ENCODE measurements at places on chromosomes 5 and 9.

GRCh38 chr5:59533730-59534108 lies 359.8 kb downstream of the PDE4D start:
- DNase-seq = no peak

DNA sequence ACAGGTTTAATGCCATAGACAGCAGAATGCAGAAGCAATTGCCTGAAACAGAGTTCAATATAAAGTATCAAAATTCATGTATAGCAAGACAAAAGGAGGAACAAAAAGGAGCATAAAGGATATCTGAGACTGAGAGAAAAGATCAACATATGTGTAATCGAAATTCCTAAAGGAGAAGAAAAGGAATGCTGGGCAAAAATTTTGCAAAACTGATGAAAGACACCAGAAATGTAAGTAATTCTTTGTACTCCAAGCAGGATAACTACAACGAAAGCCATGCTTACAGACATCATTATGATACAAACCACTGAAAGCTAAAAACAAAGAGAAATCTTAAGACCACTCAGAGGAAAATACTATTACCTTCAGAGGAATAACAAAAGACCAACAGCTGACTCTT lies 72.8 kb upstream of the MTAP start:
- DNase-seq = no peak

DNA sequence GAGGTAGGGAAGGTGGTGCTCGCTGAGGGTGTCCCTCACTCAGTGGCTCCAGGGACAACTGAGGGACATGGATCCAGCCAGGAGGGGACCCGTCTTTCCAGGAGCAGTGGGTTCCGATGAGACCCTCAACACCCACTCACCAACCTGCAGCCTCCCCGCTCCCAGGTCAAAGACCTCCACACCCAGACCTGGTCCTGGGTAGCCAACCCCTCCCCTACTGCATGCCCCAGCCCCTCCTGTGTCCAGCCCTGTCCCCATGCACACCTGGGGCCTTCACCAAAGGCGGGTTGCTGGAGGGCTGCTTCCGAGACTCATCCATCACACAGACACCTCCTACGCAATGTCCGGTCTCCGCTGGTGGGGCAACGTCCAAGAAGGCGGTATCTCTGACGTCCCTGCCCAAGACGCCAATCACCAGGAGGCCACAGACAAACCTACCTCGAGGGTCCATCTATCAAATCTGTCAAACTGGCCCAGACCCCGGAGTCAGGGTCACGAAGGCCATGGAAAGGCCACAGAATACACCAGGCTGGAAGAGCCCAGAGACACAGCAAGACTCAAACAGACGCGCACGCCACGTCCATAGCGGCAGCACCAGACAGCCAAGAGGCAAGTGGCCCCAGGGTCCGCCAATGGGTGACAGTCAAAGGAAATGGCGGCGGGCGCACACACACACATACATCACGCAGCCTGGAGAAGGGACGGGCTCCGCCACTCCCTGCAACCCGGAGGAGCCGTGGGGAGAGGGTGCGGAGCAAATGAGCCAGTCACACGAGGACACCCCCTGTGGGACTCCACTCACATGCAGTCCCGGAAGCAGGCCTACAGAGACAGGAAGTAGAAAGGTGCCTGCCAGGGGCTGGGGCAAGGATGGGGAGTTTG lies 10.8 kb downstream of the NACC2 start:
- DNase-seq = no peak

- no peak for DNase-seq
These were observed 651.8 kb downstream of the KIF4B start for GRCh38 chr5:155665361-155665760.

DNA sequence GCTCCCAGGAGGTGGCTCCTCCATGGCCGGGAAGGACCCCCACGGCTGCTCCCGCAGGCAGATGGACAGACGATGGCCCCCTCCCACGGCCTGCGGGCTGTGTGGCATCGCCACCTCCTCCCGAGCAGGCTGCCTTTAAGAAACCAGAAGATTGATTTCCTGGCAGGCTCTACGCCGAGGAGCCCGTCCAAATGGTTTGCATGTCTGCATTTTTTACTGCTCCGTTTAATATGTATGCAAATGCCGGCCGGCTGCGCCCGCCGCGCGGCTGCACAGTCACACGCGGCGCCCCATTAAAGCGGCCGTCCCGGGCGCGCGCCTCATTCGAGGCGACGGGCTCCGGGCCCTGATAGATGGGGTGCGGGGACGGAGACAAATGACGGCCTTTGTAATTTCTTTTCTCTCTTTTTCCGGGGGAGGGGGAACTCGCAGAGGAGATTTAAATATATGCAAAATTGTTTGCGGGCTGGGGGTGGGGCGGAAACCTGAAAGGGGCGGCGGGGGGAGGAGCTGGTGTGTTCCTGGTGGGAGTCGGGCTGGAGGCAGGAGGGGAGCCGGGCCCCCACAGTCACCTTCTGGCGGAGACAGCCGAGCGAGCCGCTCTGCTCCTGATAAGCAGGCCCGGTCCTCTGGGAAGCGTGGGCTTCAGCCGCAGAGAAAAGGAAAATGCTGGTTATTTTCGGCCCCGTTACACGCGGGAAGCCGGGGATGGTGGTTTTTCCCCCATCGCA lies 158.7 kb upstream of the IER5L start:
- no peak for DNase-seq

DNA sequence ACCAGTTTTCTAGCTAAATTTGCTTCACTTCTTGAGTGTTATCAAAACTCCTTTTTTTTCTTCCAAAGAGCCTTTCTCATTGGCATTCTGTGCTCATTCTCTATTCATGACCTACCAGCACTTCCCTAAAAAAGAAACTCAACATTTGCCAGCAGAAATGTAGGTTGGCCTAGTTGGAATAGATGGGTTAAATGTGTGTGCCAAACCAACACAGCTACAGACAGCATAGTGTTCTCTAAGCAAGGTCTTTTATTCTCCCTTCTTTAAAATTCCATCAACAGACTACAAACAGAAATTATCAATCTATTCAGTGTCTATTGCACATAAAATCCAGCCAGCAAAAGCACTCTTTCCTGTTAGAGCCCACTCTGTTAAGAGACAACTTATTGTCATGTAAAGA lies 255.8 kb upstream of the PUM3 start:
- no peak for DNase-seq

DNA sequence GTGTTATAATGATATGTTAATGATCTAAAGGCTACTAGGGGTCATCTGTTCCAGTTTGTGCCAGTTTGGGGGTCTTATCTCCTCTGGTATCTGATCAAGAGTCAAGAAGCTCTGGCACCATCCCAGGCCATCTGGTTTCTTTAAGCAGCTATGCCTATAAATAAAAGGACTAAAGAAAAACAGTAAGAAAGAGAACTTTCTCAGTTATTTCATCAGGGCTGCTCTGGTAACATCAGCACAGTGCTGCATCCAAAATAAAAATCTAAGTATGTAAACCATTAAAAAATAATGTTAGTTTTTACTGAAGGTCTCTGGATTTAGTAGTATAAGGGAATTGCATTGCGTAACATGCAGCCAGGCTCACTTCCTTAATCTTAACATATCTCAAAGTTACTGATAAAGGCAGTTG lies 185.0 kb downstream of the NR2F1-AS1 start:
- DNase-seq = no peak

DNA sequence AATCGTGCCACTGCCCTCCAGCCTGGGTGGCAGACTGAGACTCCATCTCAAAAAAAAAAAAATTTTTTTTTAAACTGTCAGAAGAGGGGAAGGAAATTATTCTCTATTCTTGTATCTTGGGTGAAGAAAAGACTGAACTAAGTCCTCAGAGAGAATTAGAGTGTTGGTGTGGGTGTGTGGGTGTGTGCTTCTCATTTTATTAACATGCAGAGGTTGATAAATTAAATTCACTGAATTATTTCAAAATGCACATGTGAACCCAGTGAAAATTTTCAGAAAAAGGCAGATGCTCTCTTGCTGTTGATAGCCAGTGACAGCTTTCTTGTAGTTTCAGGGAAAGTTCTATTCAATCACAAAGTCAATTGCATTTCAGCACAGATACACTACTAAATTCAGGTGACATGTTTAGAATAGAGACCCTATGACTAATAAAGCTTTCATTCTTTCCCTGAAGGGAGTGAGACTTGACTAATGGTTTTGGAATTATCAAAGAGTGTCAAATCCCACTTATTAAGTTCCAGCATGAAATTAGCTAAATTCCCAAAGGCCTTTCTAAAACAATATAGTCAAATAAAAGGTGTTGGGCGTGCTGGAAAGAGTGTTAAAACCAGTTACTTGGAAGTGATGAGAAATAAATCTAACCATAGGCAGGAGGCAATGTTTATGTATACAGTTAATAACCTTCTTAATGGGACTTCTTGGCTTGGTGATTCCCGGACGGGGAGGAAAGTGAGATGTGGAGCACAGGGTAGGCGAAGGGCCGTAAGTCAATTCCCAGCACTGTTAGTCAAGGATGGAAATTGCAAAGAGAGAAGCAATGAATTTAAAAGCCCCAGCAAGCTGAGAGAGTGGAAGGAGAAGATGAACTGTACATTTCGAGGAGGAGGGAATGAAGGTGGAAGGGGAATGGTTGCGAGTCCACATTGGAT lies 103.2 kb upstream of the SPATA31D4 start:
- DNase-seq = no peak

GRCh38 chr9:34045903-34046302 lies 2.8 kb downstream of the UBAP2 start:
- no peak for DNase-seq

GRCh38 chr5:105982526-105982925 lies 1688.2 kb downstream of the EFNA5 start:
- DNase-seq = no peak

DNA sequence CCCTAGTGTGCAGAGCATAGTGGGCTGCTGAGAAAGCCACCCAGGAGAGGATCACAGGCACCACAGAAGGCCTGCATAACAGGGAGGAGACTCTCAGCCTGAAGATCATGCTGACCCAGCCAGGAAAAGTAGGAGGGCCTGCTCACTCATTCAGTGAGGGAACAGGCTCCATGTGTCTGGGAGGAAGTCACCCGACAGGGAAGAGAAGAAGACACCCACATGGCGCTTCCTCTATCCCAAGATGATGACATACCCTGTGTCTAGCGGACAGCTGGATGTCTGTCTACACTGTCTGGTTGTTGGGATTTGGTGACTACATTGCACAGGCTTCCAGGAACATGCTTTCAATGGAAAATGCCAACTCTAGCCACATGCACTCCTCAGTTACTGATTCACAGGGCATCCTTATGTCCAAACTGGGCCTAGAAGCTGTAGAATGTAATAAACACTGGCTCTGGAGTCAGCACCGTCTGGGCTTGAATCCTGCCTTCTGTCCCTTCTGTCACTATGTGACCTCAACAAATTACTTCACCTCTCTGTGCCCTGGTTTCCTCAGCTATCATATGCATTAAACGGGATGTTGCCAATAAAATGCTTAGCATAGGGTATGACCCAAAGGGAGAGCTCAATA lies 47.6 kb downstream of the KLHL3 start:
- DNase-seq = no peak

GRCh38 chr5:91101600-91102379 lies 281.3 kb downstream of the ARRDC3 start:
- DNase-seq = no peak

DNA sequence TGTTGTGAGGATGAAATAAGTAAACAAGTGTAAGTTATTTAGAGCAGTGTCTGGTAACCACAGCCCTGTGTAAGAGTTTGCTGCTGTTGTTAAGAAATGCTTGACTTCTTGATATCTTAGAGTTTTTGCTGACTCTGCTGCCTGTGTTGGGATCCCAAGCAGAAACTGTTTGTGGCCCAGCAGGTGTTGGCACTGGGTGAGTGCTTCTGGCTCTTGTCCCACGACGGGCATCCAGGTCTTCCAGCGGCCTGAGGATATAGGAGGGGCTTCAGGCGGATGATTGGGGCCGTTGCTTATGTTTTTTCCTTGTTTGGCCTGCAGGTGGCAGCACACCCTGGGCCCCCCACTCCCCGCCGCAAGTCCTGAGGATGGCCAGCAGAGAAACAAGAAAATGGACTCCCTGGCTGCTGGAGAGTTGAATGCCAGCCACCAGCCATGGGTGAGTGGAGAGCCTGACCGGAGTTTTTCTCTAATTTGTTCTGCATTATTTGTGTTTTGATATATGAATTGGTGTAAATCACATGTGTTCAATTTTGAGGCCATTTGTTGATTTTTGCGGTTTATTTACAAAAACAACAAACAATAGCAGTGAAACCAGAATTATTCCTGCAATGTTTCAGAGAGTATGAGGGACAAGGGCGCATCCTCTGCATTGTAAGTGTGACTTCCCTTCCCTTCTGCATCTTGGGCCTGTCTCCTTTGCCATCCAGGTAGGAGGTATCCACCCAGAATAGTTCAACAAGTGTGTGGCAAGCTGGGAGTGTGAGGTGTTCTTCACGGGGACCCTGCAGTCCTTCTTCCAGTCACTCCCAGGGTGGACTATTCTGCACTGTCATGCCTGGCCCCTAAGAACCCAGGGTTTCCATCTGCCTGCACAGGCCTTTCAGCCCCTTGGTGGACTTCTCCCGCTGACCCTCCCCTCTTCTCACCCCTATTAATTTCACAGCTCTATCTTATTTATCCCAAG lies 50.3 kb downstream of the SLC22A5 start:
- DNase-seq = no peak

GRCh38 chr5:111478266-111478665 lies 34.1 kb downstream of the STARD4 start:
- DNase-seq = no peak

DNA sequence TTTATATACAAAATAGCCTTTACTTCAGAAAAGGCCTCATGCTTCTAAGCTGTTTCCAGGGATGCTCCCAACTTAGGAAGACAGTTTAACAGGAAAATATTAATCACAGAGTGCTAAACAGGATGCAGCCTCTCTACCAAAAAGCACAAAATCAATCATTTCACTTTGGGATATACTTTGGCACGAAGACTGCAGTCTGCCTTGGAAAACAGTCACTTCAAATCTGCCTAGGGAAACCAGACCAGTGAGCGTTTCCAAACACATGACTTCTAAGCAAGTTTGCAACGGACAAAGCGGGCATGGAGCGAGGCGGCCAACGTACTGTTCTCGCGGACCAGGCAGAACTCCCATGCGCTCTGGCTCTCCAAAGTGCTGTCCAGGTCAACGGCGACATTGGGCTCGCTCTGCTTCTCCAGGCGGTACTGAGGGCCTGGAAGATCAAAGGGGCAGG lies 201.0 kb downstream of the MAPKAP1 start:
- DNase-seq = no peak
